Adrenal gland (tissue), 19 donors: ENCODE measurements at places on chromosomes 5 and 9.

- DNase-seq: no peak
Observed at GRCh38 chr9:4826417-4827166, 33.8 kb downstream of the RCL1 start.

DNA sequence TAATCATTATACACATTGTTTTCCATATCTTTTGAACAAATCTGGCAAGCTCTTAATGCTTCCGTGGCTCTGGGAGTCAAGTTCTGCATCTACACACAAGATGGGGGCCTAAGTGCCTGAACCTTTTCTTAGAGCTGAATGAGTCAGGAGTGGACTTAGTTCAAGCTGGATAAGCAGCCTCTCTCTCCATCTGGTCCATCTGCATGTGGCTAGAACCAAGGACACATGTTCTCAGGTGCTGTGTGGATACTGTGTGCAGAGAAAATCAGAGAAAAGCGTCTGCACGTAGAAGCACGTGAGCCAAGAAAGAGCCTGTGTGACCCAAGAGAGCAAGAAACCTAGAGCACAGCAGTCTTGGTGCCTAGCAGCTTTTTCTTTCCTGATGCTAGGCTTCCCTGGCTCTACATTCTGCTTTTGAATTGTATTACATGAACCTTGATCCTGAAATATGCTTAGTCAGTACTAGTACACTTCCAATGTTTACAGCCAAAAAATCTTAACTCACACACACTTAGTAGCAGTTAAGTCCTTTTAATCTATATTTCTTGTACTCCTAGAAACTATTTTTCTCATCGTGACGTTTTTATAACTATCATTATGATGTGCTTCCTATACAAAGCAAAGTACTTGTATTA lies 1798.9 kb downstream of the MAT2B start:
- DNase-seq: no peak

DNA sequence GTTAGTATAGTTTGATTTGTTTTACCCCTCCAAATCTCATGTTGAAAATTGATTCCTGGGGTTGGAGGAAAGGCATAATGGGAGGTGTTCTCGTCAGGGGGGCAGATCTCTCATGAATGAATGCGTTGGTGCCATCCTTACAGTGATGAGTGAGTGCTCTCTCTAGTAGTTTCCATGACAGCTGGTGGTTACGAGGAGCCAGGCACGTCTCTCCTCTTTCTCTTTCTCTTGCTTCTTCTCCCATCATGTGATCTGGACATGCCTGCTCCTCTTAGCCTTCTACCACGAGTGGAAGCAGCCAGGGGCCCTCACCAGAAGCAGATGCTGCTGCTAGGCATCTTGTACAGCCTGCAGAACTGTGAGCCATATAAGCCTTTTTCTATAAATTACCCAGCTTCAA lies 454.1 kb downstream of the EFNA5 start:
- no peak for DNase-seq

DNA sequence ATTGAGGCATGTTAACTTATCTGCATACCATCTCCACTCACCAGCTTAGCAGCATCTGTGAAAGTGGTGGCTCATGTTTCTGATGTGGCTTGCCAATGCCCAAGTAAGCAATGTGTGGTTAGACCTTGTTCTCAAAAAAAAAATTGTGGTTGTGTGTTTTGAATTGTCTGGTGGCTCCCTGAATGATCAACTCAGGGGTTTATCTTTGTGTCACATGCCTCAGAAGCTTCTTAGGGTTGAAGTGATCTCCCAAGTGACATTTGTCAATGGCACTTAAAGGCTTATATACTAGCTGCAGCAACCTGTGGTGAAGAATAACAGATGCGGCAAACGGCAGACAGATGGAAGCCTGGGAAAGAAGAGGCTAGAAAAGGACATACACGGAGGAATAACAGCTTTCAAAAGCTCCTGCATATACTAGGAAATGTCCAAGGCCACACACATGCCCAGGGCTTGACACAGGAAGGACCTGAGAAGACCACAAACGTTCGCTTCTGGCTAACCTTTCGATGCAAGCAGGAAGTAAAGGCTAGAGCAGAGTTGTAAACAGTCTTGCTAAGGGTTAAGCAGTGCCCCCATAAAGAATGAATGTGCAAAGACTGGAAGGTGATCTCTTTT lies 42.2 kb upstream of the FSD1L start:
- DNase-seq: no peak

DNA sequence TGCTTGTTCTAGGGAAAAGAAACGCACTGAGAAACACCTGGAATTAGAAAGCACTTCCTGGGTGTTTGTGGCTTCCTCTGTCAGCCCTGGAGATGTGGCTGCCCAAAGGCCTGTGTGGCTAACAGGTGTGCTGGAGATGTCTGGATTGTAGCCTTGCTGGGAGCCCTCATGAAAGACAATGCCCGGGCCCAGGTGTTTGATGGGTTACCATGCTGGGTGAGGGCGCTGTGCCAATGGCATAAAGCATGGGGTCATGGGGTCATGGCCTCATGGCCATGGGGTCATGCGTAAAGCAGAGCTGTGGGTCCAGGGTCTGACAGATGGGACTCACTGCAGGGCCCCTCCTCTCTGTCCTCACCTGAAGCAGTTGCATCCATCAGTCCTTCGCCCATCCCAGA lies 21.6 kb downstream of the ANKRD33B start:
- no peak for DNase-seq

DNA sequence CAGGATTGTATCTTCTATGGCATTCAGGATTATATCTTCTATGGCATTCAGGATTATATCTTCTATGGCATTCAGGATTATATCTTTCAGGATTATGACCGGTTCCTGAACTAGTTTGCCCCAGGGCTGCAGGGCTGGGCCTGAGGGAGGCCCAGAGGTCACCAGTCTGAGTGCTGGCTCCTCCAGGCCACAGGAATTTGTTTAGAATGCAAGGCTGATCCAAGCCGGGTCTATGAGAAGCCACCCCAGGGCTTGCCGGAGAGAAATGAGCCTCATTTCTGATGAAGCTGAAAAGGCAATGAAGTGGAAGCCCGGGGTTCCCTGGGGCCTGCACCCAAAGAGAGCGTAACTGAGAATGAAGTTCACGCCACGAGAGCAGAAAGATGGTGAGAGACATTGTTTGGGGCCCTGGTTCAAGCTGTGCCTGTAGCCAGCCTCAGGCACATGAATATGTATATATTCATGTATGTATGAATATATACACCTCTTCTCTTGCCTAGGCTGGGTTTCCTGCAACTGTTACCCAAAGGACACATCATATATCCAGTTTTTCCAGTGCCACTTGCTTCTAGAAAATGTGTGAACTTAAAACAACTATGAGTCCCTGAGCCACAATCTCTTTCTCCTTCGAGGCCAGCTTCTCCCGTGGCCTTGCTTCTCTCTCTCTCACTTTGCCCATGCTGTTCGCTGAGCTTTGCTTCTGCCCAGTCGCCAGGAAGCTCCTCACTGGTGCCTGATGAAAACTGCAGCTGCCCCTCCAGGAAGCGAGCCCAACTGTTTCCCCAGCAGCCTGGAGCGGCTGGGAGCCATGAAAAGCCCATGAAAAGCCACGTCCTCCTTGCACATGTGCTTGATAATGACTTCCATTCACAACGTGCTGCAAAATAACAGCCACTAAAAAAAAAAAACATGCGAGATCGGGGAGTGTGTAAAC lies 62.3 kb downstream of the GTF3C4 start:
- DNase-seq: no peak

GRCh38 chr5:160649304-160649703 lies 202.7 kb downstream of the ATP10B start:
- DNase-seq: no peak

- no peak for DNase-seq
Observed at GRCh38 chr5:32471784-32472183, 27.2 kb upstream of the ZFR start.

GRCh38 chr9:114501796-114502682 lies 3.2 kb downstream of the WHRN start:
- peak; percentile 62 for DNase-seq

GRCh38 chr5:127029581-127030258 lies 638 bp downstream of the MARCHF3 start:
- peak; percentile 81 for DNase-seq

DNA sequence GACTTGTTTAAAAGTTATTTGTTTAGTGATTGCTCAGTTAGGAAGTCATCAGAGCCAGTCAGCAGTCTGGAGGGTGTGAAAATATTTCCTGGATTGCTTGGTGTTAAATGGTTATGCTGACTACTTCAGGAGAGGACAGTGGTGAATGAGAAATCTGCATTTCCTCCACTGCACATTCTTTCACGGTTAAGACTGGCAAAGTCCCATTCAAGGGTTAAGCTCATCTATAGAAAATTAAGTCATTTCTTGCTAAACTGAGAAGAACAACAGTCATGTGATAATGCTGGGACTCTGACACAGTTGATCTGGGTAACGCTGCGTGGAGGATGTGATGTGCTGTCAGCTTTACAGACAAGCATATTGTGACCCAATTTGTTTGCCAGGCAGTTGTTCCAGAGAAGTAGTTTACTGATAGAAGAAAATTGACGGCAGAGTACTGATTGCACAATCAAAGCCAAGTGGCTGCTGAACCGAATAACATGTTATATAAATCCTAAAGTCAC lies 80.4 kb downstream of the GRAMD2B start:
- peak; percentile 64 for DNase-seq

DNA sequence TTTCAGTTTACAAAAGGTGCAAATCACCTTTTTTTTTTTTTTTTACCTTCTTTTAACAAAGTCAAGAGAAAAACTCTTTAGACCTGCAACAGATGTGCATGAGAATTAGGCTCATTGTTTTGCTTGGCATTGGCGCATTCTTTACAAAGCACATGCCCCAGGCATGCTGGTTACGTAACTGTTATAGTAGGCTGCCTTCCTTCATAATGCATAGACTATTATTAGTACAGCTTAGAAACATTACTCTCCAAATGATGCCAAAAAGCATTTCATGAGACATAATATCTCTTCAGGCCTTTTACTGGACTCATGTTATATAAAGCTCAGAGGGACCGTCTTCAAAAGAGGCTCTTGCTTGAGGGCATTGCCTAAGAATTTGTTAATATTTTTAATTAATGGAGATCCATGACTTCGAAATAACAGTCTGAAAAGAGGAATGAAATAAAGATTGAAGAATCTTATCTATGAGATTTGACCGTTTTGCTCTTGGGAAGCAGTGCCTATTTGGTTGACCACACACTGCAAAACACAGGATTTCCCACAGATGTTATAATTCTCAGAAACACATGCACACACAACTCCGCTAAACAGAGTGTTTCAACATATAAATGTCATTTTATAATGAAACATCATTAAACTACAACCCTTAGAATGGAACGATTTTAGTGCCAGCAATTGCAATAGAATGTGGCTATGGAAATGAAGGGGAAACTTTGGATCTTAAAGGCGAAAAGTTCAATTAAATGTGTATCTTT lies 478.7 kb downstream of the PRR16 start:
- DNase-seq: no peak

DNA sequence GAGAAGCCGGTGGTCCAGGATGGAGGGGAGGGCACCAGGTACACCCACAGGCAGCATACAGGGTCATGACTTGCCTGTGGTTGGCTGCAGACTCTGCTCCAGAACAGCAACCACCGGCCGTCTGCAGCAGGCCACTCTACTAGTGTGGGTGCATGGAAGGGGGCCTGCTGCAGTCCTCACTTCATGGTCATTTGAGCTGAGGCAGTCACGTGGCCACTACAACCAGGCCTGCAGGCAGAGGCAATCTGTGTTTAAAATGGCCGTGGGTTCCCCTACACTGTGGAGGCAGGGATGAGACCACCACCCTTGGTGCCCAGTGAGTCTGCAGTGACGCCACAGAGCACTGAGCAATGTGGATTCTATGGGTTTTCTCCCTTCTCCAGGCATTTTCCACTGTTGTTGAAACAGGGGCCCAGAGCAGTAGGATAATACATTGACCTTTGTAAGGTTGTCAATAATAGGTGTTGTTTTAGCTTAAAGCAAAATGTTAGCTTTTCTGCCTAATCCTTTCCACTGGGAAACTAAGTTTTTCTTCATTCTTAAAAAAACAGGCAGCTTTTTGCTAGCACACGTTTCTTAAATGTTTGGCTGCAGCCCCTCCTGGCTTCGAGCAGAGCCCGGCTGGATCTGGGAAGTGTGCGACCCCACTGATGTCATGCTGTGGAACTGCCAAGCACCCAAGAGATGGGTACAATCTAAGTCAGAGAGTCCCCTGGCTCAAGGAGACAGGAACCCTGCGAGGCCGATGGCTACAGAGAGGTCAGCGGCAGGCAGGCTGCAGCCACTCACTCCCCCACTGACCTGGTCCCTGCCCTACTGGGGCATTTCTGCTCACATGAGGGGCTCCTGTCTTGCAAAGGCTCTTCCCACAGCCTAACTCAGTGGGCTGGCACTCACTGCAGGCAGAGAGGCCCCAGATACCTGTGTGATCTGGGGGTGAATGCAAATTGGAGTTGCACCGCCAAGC lies 21.2 kb downstream of the GADD45G start:
- DNase-seq: no peak

DNA sequence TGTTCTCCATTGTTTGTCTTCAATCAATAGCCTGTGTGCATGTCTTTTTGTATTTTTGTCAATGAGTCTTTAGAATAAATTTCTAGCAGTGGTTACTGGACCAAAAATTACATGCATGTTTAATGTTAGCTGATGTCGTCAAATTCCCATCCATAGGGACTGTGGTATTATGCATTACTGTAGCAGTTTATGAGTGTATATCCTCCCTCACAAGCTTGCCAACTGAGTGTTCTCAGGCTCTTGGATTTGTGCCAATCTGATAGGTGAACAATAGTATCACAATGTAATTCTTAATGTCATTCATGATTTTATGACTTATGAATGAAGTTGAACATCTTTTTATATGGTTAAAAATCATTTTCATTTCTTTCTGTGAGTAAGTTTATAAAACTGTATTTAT lies 13.0 kb downstream of the SNX24 start:
- no peak for DNase-seq

DNA sequence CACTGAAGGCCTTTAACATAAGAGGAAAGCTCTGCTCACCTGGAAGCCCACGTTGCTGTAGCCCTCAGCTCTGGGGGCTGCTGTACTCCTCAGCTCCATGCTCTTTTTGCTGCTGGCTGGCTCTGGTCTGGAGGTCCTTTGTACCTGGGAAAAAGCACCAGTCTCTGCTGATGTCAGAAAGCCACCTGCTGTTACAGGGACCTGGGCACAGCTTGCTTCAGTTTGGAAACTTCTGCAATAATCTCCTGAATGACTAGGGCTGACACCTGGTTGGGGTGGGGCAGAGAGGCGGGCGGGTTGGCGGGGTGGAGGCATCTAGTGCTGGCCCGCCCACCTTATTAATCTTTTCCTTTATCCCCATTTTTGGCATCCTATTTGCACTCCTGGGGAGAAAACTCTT lies at the start of gene SLC28A3:
Gene SLC28A3, minus strand, starts transcription at position 224 of the 400 bp plus-strand sequence. Its CDS starts 125 bp downstream, at position 99.
- DNase-seq: no peak

DNA sequence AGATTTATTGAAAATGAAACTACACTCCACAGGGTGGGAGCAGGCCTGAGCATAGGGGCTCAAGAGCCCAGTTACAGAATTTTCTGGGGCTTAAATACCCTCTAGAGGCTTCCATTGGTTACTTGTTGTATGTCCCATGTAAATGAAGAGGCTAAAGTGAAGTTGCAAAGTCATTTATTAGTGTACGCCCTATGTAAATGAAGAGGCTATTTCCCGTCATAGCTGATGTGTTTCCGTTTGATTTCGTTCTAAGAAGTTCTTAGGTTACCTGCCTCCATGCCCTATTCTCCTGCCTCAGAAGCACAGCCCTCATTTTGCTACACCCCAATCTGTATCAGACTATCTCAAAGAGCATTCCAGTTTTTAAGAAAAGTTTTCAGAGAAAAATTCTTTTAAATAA lies 107.0 kb upstream of the SLC12A2 start:
- no peak for DNase-seq
